NCI-H460 (cell line): ENCODE measurements at places on chromosomes 12 and 14. TPM values are rescaled to one million over a fixed set of nuclear protein-coding genes. Genes with fewer than 3 reads are reported as not detected.

GRCh38 chr14:68232300-68233055 is 412.9 kb downstream of the RAD51B start:
- DNase-seq = peak; percentile 57

DNA sequence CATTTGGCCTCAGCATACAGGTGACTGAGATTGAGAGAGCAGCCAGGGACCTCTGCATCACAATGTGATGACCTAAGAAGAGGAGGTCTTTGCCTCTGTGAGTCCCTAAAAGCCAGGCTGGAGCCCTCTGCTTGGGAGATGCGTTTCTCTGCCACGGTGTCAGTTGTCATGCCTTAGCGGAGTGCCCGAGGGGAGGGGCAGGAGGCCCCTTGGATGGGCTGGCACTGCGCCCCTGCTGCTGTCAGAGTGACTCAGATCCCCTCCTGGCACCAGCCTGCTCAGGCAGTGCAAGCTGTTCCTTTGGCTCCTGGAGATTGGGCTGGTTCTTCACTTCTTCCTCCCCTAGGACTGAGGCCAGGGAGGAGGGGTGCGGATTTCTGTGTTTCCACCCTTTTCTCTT is 64.9 kb upstream of the KCNA5 start:
- no peak for DNase-seq

DNA sequence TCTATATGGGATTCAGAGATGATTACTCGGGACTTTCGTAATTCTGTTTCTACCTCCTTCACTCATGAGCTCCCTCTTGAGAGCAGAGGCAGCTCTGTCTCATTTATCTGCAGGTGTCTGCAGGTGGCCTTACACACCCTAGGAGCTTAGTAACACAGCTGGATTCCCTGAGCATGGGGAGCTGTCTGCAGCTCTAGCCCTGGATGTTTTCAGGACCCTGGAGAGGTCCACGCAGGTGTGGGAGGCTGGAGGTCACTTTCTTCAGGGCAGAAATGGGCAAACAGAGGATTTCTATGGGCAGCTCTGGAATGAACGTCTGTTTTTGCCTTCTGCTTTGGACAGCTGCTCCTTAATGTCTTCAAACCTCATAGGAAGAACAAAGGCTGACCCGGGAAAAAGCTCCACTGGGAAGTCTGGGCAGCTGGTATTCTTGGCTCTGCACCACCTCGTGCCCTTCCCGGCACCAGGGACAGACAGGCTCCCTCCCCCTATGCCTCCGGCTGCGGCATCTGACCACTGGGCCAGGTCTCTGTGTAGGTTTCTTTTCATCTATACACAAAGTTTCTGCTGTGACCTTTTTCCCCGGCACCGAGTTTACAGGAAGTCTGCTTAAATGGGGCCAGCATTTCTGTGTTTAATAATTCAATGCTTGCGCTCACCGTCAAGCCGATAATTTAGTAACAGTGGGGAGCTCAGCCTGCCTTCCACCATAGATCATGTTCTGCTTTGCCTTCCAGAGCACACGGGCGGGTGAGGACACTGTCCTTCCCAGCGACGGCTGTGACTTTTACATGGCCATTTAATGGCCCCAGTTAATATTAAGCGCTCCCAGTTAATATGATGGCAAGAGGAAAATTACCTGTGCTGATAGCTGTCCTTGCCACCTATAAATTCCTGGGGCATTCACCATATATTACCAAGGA is 320.2 kb upstream of the SFSWAP start:
- peak; percentile 45 for DNase-seq

DNA sequence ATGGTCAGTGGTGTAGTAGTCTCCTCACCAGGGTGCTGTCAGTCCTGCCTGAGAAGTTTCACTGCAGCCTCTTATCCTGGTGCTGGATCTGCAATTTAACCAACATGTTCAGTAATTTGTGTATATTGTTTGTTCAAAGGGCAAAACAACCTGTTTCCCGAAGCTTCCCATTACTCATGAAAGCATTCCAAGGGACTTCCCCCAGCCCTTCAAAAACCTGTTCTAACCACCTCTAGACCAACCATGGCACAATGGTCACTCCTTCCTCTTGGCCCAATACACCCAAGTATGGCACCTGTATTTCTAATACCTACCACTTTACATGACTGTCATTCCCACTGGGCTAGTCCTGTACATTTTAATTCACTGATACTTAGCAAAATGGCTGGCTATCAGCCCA is 12.1 kb downstream of the CKAP4 start:
- no peak for DNase-seq

KRT75 gene
- not detected in 2 replicates for total RNA-seq

SLC38A6 gene
- total RNA-seq = 54.2 and 54.9 TPM in 2 replicates

NPFF gene
- 1.0 TPM in 1 of 2 replicates, not detected in the other for total RNA-seq

GYS2 gene
- not detected in 2 replicates for total RNA-seq

- no peak for DNase-seq
These were observed 35.5 kb downstream of the MAPK1IP1L start for GRCh38 chr14:55086938-55087337.

FBLN5 gene
- 2.0 and 2.4 TPM in 2 replicates for total RNA-seq

DNA sequence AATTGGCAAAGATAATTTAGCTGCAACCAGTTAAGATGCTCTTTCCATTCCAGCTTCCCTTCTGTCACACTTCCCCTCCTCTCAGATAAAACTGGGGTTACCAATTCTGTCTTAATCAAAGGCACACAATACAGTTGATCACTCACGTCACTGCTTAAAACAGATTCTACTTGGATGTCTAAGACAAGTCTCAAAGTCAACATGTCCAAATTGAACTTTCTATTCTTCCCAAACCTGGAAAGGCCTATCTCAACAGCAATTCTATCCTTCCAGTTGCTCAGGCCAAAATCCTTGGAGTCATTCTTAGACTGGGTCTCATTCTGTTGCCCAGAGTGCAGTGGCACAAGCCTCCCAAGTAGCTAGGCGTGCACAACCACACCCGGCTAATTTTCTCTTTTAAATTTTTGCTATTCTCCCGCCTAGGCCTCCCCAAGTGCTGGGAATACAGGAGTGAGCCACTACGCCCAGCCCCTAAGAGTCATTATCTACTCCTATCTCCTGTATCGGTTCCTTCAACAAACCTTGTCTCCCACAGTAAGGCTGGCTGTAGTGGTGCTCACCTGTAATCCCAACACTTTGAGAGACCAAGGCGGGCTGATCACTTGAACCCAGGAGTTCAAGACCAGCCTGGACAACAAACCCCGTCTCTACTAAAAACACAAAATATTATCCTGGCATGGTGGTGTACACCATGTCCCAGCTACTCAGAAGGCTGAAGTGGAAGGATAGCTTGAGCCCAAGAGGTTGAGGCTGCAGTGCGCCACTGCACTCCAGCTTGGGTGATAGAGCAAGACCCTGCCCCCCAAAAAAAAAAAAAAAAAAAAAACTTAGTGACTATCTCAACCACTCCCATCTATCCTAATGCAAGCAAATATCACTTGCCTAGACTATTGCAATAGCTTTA is 4.7 kb downstream of the RPS29 start:
- no peak for DNase-seq

DNA sequence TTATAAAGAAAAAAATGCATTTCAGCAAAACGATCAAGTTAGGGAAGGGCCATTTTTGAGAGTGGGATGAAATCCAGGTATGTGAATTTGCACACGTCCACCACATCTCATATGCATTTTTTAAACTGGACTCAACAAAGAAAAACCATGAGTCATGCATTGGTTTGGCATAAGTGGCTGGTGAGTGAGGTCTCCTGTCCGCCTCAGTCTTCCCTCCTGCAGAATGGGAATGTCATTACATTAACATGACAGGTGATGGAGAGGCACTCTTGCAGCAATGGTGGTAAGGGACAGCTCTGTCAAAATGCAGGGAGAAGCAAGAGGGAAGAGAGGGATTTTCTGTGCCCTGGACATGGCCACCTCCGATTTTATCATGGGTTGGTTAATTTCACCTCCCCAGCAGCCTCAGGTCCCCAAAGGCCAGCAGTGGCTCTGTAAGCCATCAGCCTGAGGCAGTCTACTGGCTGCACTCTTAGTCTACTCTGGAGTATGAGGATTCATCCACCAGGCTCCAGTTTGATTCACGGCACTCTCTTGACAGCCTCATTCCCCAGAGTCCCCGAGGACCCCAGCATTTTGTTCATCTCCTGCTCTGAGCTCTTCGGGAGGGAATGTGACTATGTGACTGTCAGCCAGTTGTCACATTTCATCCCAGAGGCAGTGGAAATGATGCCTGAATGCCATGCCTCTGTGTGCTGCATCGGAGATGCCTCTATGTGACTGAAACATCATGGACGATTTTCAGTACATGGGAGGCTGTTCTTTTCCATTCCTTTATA is 17.1 kb upstream of the PWP1 start:
- DNase-seq = no peak

DCTN2 gene
- 72.8 and 76.1 TPM in 2 replicates for total RNA-seq

- DNase-seq = no peak
These were observed 20.9 kb downstream of the HIP1R start for GRCh38 chr12:122855928-122856831.

- DNase-seq = peak; percentile 95
These were observed 67.2 kb downstream of the BTG1 start for GRCh38 chr12:92078167-92079053.

DNA sequence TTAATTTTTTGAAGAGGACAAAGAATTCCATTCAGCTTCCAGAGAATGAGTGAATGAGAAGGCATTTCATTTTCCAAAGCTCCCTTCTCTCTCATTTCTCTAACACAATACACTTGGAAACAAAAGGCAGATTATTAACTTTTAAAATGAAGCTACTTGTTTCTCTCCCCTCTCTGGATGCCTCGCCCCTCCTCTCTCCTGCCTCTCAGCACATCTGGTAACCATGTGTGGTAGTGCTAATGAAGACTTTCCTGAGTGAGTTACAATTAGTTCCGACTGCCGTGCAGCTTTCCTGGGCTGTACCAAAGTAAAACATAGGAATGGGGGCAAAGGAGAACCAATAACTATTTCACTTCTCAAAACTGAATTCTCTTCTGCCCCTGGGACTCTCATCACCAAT is 84.7 kb upstream of the SOX5 start:
- no peak for DNase-seq

- peak; percentile 96 for DNase-seq
These were observed 25.9 kb upstream of the WNK1 start for GRCh38 chr12:726281-727140.

- DNase-seq = no peak
These were observed 7.8 kb upstream of the EP400 start for GRCh38 chr12:131941987-131942341.

GRCh38 chr14:54435500-54435981 is 5.6 kb downstream of the CNIH1 start:
- DNase-seq = no peak

GRCh38 chr12:182381-182892 is 31.5 kb downstream of the SLC6A12 start:
- no peak for DNase-seq

DNA sequence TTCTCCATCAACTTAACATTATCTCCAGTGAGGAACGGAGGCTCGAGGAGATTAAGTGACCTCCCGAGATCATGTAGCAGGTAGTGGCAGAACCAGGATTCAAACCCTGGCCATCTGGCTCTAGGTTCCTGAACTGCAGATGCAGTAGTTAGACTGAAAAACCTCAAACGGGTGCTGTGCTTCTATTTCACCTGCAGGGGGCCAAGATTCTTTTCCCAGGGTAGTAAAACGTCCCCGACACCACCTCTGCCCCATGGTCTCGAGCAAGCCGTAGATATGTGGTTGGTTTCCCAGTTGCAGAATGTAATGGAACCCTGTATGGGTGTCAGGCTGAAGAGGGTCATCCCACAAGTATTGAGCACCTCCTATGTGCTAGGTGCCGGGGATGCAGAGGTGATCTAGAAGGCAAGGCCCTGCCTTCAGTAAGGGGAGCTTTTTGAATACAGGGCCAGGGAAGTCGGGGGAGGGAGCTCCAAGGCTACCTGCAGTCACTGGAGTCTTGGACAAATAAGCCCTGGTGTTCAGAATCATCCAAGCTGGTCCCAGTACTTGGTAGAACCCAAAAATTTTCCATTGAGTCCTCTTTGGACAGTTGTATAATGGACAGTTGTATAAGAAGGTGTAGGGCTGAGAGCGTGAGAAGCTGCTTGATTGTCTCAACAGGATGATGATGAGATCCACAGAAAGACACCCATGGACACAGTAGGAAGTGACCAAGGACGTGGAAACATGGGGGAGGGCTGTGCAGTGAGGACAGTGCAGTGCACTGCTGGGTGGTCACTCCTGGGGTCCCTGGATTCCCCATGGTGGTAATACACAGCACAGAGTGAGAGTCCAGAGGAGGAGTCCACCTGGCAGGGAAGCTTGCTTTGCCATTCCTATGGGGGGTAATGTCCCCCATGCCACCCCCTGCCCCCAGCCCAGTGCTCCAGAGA is 197.2 kb downstream of the CHST11 start:
- DNase-seq = no peak

DNA sequence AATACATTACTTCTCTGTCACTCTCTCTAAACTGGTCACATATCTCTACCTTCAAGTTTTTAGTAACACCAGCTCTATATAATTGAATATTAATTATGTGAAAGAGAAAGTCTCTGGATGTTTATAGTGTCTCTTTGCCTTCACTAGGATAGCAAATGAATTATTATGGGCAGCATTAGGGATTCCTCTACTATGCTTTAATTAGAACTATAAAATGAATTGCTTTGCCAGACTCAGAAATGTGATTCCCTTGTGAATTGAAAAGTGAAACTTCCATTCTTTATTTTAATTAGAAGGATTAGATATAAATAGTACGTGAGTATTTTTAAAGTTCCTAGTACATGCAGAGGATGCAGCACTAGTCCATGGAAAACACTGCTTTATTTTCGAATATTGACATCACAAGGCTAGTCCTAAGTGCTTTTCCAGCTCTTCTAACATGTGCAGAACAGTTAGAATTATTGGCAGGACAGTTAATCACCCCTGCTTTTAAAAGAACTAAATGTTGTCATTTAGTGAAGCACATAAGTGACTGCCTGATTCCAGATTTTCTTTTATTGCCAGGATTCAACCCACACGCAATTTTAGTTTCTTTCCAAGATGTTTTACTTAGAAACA is 23.0 kb upstream of the REP15 start:
- no peak for DNase-seq

DNA sequence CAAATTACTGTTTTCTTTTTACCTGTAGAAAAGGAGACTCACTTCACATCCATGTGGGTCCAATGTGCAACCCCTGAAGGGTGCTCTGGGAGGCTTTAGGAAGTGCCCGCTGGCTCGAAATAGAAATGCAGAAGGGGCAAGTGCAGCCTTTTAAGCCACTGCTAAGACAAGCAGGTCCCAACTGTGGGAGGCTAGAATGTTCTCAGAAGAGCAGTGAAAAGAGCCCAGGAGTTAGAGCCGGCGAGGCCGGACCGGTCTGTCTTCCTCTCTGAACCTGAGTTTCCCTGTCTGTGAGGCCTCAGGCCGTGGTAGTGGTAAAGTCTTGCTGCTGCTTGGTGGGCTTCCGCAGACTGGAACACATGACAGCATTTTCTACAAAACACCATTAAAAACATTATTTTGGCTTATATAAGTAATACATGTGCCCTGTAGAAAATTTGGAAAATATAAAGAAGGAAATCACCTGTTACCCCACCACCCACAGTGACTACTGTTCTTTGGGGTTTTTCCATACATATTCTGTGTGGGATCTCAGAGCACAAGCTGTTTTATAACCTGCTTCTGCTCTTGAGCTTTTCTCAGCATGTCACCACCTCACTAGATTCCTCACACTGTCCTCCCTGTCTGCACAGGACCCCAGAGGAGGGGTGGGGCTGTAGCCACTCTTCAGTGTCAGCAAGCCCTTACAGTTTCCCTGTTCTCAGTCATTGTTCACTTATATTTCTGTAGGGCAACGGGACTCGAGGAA is 6.0 kb downstream of the CKB start:
- DNase-seq = no peak

GRCh38 chr12:93183940-93184671 is 193.6 kb upstream of the NUDT4 start:
- no peak for DNase-seq

HOXC9 gene
- 3.7 and 3.8 TPM in 2 replicates for total RNA-seq
